ENCODE measurements at places on chromosomes 6 and 20. TPM values are rescaled to one million over a fixed set of nuclear protein-coding genes. Genes with fewer than 3 reads are reported as not detected.

DEFB129 gene
- not detected for polyA plus RNA-seq

C2 gene
- polyA plus RNA-seq: 230 TPM

GLP1R gene
- 0.06 TPM for polyA plus RNA-seq

TRIM31 gene
- 0.30 TPM for polyA plus RNA-seq

BNIP5 gene
- polyA plus RNA-seq: 0.02 TPM

DNA sequence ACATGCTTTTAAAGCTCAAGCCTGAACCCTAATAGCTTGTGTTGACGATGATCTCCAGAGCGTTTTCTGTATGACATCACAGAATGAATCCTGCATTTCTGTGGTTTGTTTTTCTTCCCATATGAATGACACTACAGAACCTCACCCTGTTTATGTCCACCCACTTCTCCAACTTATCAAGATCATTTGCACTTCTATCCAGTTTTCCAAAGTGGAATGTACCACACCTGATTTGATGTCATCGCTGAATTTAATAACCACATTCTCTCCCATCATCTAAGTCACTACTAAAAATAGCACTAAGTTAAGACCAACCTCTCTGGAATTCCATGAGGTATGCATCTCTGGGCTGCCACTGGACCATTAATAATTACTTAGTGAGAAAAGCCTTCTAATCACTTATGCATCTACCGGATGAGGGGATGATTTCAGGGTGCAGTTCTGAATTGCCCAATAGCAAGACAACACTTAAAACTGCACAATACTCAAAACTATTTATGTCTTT is 33.3 kb upstream of the CITED2 start:
- no peak for DNase-seq

- no peak for DNase-seq
Observed at GRCh38 chr6:117558818-117559217, 43.5 kb downstream of the GOPC start.

DNA sequence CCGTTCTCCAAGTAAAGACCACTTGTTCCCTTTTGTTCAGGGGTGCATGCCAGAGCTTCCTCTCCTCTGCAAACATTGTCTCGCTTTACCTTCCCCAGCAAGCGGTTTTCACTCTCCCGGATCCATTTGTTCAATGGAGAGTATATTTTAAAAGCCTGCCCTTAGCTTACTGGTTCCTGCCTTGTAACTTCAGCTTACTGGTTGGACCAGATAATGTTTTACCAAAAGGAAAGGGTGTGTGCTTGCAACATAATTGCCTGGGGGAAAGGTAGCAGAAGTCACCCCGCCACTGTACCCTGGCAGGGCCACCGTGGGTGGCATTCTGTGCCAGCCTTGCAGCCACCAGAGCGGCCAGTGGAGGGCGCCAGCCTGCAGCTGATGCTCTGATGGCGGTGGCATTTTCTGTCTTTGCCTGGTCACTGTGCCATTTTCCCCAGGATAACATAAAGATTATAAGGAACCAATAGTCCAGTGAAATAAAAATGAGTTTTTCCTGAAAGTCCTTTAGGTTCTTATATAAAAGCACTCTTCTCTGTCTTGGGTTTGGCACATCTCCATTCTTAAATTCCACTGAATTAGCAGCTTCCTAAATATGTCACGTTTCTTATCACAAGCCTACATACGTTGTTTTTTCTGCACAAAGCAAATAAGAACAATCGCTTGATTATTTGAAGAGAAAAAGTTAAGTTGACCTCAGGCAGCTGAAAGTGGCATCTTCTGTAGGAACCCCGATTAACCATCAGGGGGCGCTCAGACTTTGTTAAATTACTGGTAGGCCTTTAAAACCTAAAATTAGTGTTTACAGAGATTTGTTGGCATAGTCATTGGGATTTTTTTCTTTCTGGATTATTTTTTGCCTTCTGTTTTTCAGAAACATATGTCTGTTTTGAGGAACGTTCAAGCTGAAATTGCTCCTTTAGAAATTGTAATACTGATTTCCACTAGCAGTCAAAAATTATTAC is 67.4 kb upstream of the XRN2 start:
- peak; percentile 79 for DNase-seq

- DNase-seq: peak; percentile 77
Observed at GRCh38 chr6:57221191-57221935, 744 bp downstream of the RAB23 start.

DNA sequence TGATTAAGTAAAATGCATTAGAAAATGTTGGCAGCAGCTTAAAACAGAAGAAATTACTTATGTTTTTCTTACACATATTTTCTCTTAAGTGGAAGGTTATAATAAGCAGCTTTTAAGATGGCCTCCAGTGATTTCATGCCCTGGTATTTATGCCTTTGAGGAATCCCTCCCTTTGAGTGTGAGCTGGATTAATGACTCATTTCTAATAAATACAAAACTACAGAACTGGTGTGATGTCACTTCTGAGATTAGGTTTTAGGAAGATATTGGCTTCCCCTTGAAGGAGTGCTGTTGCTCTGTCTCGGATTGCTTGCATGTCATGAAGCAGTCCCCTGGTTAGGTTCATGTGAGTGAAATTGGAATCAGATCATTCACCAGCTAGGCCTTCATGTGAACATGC is 143.2 kb upstream of the EPHA7 start:
- DNase-seq: no peak

GRCh38 chr6:88565836-88566235 is 397.6 kb downstream of the RNGTT start:
- DNase-seq: no peak

DNA sequence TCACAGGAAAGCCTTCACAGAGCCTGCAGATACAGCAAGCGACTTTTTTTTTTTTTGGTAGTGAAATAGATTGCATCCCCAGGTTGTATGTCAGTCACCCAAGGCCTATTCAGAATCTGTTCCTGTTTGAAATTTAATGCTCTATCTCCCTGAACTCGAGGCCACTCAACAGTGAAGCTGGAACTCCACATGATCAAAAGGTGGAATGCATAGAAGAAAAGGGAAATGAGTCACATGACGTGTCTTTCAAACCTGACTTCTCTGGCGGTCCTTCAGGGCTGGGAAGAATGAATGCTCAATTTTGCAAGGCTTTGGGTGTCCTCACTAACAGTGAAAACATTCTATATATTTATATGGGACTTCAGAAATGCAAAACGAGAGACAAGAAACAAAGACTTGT is 88.4 kb upstream of the B3GAT2 start:
- no peak for DNase-seq

DNA sequence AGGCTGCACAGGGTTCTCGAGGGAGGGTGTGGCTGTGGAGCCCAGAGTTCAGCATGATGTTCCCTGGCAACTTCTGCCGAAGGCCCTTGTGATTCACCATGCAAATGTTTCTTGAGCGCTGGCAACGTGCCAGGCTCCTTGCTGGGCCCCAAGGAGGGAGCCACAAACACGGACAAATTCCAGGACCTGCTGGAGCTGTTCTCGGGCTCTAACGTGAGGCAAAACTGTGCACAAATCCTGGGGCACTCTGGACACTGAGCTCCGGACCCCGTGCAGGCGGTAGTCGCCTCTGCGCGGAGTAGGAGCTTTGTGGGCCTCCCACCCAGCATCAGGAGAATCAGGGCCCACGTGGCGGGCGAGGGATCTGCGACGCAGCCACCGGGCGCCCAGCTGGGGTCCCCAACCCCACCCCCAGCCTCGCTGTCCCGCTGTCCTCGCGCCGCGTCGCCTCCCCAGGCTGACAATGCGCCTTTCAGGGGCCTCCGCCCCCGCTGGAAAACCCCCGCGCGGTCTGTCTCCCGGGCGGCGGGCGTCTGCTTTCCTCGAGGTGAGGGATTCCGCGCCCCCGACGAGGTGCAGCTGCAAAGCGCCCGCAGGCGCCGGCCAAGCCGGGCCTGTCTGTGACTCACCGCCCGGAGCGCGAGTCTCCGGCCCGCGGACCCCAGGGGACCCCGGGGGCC is 31.7 kb upstream of the SCUBE3 start:
- DNase-seq: peak; percentile 61

DNA sequence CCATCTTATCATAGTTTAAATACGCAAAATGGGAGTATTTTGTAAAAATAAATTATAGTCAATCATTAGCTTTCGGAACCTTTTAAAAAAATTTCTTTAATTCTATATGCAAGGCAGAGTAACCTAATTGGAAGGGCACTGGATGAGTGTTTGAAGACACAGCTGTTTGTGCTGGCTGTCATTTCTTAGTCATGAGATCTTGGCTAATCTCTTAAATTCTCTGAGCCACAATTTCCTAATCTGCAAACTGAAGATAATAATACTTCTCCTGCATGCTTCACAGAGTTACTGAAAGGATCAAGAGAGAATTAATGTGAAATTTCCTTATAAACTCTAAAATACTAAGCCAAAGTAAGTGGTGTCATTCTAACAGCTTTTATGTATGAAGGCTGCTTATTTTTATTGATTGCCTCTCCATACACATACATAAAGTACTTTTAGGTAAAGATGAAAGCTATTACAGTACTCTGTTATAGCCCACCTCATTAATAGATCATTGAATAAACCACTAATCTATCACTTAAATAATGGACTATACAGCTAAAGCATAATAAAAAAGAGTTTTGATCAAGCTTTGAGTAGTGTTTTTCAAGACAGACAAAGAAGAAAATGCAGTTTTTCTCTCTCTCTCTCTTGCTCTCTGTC is 383.7 kb upstream of the IRAK1BP1 start:
- DNase-seq: no peak

GRCh38 chr6:154386848-154387717 is 30.5 kb upstream of the IPCEF1 start:
- DNase-seq: no peak

DNA sequence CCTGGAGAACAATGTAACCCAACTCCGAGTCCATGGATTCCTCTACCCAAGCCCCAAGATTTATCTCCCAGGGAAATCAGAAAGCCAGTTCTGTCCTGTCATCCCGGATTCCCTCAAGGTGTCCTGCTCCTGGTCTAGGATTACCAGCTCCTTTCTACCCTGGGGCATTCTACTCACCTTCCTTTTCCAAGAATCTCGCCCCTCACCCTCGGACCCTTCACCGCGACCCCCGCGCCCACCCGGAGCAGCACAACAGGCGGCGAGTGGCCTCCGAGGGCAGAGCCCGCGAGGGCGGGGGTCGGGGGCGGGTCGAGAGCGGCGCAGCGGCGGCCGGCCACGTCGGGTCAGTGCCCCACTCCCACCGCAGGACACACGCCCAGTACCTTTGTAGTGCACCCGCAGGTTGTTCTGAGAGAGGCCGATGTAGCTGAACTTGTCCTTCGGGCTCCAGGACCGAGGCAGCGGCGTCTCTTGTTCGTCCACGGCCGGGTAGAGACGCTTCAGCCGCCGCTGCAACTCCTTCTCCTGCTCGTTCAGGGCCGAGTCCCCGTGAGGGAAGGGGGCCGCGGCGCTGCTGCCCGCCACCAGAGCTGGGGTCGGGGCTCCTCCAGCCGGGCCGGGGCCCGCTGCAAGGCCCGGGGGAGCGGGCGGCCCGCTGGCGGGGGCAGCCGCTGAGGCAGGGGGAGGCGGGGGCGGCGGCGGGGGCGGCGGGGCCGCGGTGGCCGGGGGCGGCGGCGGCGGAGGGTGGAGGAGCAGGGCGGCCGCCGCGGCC is 897 bp downstream of the RANBP9 start:
- peak; percentile 59 for DNase-seq

DNA sequence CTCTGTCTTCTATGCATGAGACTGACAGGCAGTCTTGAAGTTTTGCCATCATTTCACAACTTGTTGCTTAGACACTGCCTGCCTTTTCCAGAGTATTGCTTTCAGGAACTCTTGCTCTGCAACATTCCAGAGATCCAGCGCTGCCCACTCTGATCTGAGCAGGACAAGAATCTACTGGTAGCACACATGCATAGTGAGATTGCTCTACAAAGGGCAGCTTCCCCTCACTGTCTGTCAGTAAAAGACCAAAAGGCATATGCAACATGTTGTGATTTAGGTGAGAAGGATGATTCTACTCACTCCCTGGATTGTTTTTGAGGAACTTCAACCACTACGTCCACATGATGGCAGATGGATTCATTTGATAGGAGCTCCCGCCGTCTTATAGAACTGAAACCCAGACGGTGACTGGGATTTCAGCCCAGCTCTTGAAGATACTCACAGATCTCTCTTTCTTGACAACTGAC is 259.1 kb downstream of the ARID1B start:
- DNase-seq: peak; percentile 41

- no peak for DNase-seq
Observed at GRCh38 chr6:169225887-169226286, 27.8 kb downstream of the THBS2 start.

- DNase-seq: no peak
Observed at GRCh38 chr6:157045831-157046454, 268.8 kb downstream of the ARID1B start.

- no peak for DNase-seq
Observed at GRCh38 chr6:150025201-150025917, at the start of gene RAET1L. Gene RAET1L, minus strand, starts transcription at chr6:150025532. Its CDS starts 61 bp downstream, at chr6:150025471.

DNA sequence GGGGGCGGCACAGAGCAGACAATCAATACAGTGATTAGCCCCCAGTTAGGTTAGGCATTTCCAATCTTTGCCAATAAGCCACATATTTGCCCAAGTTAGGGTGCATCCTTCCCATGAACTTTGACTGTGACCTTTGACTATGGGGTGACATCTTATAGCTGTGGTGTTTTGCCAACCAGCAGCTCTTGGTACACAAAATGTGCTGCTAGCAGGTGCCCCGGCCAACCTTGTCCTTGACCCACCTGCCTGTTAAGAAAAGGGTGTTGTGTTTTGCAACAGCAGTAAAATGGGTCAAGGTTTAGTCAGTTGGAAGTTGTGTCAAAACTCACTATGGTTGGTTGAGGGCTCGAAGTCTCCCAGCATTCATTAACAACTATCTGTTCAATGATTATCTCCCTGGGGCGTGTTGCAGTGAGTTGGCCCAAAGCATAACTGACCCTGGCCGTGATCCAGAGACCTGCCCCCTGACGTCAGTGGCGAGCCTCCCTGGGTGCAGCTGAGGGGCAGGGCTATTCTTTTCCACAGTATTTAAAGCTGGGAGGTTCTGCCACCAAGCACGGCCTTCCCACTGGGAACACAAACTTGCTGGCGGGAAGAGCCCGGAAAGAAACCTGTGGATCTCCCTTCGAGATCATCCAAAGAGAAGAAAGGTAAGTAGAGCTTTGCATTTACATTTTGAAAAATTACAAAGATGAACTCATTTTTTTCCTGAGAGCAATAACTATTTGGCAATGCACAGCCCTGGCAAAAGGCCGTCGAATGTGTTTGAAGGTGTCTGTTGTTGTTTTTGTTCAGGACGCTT is at the start of gene PCK1:
Gene PCK1, plus strand, starts transcription at position 557 of the 802 bp plus-strand sequence. CDS start 302 bp downstream, outside the sequence.
- peak; percentile 57 for DNase-seq

GRCh38 chr6:159116343-159116742 is 52.9 kb upstream of the FNDC1 start:
- no peak for DNase-seq

DNA sequence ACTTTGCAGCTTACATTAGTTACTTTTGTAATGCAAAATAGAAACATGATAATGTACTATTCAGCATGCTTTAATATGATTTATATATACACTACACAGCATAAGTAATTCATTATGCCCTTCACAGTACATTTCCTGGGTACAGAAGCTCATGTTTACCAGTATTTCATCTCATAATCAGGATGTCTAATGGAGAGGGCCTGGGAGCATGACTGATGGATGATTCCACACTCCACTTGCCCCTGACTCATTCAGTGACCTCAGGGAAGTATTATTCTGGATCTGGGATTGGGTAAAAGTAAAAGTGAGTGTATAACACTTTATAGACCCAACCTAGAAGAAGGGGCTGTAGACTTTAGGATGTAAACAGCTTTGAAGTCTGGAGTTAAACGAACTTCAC is 31.4 kb upstream of the BACH2 start:
- no peak for DNase-seq

- DNase-seq: no peak
Observed at GRCh38 chr6:16190214-16190613, 48.2 kb upstream of the GMPR start.

Measured in lung (tissue), 17 donors.